Anterior cingulate cortex (tissue), 58 donors: ENCODE measurements at places on chromosomes 2 and 18.

- no peak for DNase-seq
Observed at GRCh38 chr2:202344178-202344577, 31.9 kb upstream of the BMPR2 start.

- DNase-seq, result no peak
Observed at GRCh38 chr18:54392543-54393023, 34.9 kb downstream of the C18orf54 start.

- no peak for DNase-seq
Observed at GRCh38 chr2:27378096-27378808, 2.3 kb downstream of the ZNF513 start.

- DNase-seq, result no peak
Observed at GRCh38 chr2:28613633-28614501, 118.0 kb downstream of the PLB1 start.

DNA sequence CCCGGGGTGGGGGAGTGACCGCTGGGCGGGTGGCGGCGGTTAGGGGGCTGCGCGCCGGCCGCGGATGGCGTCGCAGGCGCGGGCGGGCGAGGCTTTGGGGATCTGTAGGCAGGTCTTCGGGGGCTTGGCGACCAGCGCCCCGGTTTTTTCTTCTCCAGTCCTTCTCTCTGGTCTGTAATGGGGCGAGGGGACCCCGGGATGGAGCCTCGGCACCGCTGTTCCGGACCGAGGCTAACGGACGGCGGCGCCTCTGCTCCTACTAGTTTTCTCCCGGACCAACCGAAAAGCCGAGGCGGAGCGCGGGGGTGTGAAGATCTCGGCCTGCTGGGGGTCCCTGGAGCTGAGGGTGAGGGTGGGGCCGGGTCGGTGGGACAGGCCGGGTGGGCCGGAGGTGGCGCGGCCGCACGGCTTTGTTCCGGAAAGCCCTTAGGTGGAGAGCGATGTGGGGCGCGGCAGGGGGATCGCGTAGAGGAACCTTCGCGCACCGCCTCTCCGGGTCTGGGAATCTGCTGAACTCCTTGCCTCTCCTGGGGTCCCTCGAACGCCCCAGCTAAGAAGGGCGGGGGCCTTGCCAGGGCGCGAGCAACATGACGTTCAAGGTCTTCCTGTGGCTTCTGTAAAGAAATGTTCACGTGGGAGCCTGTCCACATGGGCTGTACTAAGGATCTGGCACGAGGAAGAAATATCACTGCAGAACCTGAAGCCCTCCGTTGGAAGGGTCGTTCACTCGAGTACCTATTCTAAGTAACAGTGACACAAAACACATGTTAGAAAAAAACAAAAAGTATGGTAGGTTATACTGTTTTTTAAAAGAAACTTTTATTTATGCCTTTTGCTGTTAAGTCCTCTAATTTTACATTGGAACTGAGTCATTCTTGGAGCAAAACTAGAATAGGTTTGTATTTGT is 861 bp downstream of the SLC39A10 start:
- peak; percentile 64 for DNase-seq

DNA sequence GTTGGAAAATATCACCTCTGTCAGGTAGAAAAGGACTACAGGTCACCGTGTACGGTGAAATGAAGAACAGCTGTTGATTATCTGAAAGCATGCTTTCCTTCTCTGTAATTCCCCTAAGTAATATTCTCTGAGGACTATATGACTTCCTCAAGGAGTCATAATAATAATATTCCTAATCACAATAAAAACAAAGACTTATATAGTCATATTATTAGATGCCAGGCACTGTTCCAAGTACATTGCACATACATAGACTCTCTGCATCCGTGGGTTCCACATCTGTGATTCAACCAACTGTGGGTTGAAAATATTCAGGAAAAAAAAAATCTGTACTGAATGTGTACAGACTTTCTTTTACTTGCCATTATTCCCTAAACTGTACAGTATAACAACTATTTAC is 512.4 kb upstream of the ID2 start:
- DNase-seq, result no peak

DNA sequence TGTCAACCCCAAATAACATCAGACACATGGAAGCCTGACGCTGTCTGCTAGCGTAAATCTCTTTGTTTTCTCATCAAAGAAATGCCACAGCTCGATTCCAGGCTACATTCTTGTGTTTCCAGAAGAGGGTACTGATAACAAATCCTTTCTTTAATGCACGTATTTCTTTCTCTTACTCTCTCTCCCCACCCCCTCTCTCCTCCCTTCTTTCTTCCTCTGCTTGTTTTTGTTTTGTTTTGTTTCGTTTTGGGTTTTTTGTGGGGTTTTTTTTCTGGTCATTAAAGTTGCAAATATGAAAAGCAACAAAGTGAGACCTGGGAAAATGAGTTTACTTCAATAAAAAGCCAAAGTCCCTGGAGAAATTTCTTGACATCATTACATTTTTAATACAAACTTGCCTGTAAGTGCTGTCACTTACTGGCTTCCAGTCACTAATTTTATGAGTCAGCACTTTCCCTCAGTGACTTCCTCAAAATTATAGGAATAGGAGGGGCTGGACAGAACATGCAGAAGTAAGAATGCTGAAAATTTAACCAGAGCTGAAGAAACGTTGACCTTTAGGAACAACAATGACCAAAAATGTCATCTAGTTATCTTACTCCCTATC is 106.7 kb upstream of the NABP1 start:
- no peak for DNase-seq

GRCh38 chr2:60446413-60447267 is 106.8 kb downstream of the BCL11A start:
- DNase-seq, result no peak

DNA sequence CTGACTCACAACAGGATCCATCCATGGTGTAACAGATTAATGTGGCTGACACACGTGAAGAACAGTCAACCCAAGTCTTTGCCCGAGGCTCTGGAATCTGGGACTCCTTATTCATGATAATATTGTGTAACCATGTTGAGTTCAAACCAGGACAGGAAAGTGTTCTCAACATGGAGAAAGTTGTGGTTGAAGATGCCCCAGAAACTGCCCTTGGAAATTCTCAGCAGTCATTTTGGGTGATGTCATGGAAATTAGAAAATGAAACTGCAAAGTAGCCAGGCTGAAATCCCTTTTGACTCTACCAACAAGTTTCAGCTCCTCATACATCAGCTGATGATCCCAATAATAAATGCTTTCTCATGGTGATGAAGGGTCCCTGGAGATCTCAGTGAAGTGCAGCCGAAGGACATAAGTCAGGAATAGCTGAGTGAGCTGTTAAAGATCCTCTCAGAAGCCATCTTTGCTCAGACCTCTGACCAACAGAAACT is 307.7 kb downstream of the TNS1 start:
- DNase-seq, result no peak

DNA sequence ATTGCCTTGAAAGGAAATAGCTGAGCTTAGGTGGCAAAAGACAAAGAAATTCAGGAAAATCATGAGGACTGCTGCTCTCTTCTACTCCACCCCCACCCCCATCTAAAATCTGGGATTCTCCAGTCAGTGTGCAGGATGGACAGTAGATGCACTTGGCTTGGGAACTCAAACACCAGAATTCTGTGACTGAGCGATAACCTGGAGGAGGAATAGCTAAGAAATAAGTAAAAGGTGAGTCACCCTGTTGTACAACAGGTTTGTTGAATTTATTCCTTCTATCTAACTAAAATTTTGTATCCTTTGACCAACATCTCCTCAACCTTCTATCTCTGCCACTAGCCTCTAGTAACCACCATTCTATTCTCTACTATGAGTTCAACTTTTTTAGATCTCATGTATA is 1029.9 kb upstream of the ACVR2A start:
- no peak for DNase-seq

DNA sequence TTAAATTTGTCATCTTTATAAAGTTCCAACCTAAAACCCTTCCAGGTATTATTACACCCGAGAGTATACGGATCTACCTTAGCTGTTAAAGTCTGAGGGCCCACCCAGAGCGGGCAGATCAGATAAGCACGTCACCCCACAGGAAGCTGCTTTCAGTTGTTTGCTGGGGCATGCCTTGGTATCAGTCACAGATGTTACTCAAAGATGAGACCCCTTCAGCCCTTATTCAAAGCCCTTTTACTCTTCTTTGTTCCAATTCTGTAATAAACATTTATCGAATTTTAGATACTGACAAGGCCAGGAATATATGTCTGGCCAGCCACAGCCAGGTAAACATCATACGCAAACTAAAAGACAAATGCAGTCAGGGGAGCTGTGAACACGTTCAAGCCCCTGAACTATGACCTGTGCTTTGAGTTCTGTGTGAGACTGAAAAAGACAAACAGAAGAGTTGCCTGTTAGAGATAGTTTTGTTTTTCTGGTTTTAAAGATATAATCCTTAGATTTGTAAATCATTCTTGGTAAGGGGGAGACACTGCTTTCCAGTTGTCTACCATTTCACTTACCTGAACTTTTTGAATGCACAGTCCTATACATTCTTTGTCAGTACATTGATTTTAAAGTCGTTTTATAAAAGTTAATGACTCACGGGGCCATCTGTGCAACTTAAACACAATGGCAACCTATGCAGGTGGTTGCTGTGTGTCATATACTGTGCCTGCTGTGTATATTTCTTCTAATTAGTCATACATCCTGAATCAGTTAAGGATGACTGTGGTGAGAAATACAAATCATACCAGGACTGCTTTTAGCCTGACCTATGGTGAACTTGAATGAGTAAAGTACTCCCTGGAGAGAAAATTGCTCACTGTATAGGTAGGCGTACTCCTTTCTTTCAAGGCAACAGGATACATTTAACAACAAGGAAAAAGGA is 100.5 kb upstream of the ITPRID2 start:
- no peak for DNase-seq

- DNase-seq, result no peak
Observed at GRCh38 chr2:196166876-196167275, 4.5 kb downstream of the STK17B start.

GRCh38 chr2:134139611-134140010 is 114.3 kb upstream of the MGAT5 start:
- no peak for DNase-seq

GRCh38 chr18:47953471-47953931 is 23.0 kb upstream of the SMAD2 start:
- DNase-seq, result no peak

GRCh38 chr2:19911808-19912509 is 10.2 kb upstream of the TTC32 start:
- no peak for DNase-seq

DNA sequence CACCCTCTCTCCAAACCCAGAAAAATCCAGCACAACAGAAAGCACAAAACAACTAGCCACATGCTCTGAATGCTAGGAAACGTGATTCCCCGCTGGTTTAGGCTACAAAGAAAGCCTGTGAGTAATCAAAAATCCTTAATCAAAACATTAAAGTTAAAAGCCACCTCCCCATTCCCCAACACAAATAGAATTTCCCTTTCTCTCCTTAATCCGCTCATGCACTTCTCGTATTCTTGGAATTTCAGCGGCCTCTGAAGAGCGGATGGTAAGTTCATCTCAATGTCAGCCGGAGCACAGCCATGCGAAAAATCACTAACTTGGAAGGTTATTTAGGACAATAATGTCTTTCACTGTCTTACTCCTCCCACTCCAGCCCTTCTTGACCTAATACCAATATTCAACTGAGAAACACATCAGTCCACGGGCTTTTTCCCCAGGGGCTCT is 126.7 kb downstream of the OSBPL1A start:
- no peak for DNase-seq

DNA sequence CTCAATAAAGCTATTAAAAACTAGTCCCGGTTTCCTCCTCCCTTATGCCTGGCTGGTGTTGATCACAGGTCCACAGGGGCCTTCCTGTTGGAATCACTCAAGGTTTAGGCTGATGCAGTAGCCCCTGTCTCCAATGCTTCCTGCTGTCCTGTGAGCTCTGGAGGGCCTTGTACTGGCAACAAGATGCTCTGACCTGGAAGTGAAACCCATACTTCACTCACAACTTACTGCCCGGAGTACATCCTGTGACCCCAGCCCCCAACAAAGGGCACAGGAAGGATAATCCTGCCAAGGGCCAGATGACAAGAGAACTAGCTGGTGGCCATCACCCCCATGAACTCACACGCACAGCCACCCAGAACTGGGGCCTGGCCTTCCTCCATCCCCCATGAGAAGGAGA is 50.3 kb downstream of the ZBTB7C start:
- DNase-seq, result no peak

DNA sequence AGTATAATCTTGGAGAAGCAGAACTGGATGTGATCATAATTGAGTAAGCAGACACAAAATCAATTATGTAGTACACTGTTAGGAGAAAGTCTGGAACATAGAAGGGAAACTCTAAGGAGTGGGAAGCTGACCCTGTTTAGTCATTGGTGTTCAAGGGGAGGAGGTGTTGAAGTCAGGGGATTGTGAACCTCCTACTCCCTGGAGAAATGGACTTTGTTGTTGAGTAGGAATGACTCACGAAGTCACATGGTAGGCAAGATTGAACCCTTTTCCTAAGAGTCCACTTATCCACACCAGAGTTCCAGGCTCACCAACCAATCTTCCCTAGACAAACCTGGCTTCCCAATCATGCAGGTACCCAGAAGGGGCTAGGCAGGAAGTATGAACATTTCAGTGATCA is 81.0 kb upstream of the BCL11A start:
- DNase-seq, result no peak
